ENCODE measurements at places on chromosomes 2 and 18.

DNA sequence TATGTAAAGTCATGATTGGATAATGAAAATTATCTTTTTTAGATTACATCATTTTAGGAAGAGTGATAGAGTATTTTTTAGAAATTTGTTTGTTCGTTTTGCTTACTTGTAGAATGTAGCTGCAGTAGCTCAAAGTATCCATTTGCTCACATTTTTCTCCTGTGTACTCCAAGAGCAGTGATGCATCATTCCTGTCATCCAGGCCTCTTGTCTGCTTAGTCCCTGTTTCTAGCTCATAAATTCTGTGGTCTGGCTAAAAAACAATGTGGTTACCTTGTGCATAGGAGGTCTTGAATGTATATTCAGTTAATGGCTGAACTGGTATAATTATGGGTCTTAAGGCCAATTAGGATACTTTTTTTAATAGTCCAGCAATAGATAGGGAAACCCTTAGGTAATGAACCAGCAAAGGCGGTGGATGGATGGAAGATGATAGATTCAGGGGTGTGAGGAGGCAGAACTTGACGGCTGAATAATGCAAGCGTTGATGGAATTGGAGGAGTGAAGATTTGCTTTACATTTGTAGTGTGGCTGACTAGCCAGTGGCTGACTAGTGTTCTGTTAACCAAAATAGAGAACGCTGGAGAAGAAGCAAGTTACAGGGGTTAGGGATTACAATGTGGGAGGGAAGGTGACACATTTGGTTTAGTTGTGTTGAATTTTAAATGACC, 145.0 kb downstream of the ZNF407 start:
- DNase-seq = no peak

DNA sequence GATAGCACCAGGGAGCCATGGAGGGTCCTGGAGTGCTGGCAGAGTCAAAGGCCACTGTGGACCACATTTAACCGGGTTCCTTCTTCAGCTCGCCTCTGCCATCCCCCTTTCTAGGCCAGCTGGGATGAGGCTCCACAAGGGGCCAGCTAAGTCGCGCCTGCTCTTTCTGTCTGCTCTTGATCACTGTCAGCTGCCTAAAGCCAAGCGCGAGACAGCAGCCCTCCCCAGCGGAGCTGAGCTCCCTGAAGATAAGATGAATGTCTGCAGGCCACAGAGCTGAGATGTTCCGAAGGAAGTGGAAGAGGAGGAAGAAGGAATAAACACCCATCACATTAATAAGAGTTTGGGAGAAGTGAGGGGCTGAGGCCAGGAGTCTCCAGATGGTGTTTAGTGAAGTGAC, 99.6 kb downstream of the CELF4 start:
- DNase-seq = no peak

GRCh38 chr18:63440881-63441280, 18.6 kb upstream of the VPS4B start:
- no peak for DNase-seq

- no peak for DNase-seq
Measured at GRCh38 chr2:52970642-52971041, 797.0 kb upstream of the CHAC2 start.

- no peak for DNase-seq
Measured at GRCh38 chr2:156615836-156616322, 179.7 kb downstream of the GPD2 start.

- no peak for DNase-seq
Measured at GRCh38 chr2:50397992-50398765, 633.8 kb downstream of the NRXN1 start.

DNA sequence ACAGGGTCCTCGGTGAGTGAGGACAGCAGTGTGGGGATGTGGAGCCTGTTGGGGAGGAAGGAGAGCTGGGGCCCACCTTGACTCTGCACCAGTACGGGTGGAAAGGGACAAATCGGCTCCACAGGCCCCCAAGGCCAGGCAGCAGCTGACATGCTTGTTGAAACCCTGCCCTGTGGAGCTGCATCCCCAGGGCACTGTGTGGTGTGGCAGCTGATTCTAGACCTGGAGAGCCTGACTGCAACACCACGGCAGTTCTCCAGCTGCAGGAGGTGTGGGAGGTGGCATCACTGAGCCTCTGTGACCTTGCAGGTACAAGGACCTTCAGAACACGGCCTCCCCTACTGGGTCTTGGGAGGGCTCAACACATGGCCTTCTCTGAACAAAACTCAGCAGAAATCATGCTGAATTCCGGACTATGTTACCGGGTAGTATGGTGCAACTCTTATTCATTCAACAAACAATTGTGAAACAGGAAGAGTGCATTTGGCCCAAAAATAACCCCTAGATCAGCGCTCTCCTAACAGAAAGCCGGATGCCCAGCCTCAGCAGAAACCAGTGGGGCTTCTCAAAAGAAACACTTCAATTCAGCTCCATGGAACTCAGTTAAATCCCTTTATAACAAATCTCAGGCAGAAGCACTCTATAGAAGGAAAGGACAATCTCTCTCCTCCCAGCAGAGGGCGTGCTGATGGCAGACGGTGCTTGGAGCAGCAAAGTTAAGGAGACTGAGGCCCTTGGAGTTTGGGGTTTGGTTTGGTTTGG, 104.4 kb upstream of the SALL3 start:
- DNase-seq = peak; percentile 23

DNA sequence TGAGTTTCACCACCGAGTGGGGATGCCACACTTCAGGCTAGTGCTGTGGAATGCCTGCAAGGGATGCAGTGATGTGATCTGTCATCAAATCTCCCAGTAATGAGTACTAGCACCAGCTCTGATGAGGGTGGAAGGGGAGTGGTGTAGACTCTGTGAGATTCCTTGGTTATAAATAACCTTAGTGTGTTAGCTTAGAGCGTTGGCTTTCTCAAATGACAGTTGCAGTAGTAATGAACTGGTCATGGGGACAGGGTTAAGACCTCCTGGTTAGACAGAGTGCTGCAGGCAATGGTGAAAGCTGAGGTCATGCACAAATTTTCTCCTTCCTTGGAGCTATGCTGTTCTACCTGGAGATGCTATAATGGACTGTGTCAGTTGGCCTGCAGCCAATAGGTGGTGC, 1063.4 kb upstream of the CRIM1 start:
- DNase-seq = no peak

GRCh38 chr2:1784986-1785617, 40.8 kb upstream of the PXDN start:
- DNase-seq = no peak

- no peak for DNase-seq
Measured at GRCh38 chr2:201546576-201546975, 95.0 kb downstream of the STRADB start.

DNA sequence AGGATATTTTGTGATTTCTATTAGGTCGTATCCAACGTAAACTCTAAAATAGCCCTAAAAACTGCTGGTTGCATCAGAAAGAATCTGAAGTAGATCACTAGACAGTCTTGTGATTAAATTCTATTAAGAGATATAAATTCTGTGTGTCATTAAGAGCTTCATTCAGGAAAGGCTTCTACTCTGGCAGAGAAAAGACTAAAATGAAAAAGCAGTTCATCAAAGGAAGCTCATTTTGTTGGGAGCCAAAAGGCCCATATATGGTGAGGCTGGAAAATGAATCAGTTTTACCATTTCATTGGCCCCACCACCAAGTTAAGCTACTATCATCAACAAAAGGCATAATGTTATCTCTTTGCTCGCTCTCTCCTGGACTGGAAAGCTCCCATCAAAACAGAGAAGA, 261.1 kb downstream of the SATB2 start:
- DNase-seq = no peak

DNA sequence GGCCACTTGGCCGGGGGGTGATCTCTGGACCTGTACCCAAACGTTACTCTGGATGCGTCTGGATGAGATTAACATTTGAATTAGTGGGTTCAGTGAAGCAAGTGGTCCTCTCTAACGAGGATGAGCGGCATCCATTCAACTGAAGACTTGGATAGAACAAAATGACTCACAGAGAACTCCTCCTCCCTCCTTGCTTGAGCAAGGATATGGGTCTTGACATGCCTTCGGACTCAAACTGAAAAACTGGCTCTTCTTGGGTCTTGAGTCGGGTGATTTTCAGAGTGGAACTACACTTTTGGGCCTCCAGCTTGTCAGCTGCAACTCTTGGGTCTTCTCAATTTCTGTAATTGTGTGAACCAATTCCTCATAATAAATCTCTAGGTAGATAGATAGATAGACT, 47.2 kb downstream of the NETO1 start:
- no peak for DNase-seq

GRCh38 chr2:104378853-104379374, 475.0 kb upstream of the POU3F3 start:
- DNase-seq = peak; percentile 1

GRCh38 chr2:72096181-72096580, 51.5 kb downstream of the CYP26B1 start:
- DNase-seq = no peak

GRCh38 chr2:241617431-241618154, 19.4 kb downstream of the THAP4 start:
- peak; percentile 59 for DNase-seq

GRCh38 chr2:143175438-143175837, 46.2 kb downstream of the ARHGAP15 start:
- peak; percentile 52 for DNase-seq

- DNase-seq = no peak
Measured at GRCh38 chr2:46655551-46656436, 176.4 kb downstream of the TMEM247 start.

- DNase-seq = peak; percentile 2
Measured at GRCh38 chr18:22846088-22846683, 86.9 kb upstream of the RBBP8 start.

DNA sequence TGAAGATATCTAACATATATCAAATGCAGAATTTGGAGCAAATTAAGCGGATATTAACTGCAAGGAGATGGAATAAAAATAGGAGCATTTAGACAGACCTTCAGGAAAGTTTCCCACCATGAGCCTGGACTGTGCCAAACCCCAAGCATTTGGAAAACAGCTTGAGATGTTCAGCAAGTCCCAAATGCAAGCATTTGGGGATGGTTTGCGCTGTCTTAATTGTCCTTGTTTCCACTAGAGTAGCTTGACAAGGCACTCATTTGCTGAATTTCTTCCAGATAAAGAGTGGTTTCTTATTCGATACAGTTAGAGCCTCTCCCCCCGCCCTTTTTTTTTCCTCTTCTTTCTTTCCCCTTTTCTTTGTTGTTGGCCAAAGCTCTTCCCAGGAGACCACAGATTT, 77.1 kb upstream of the CDC42EP3 start:
- DNase-seq = no peak

GRCh38 chr2:132438691-132439090, 22.1 kb downstream of the GPR39 start:
- no peak for DNase-seq

DNA sequence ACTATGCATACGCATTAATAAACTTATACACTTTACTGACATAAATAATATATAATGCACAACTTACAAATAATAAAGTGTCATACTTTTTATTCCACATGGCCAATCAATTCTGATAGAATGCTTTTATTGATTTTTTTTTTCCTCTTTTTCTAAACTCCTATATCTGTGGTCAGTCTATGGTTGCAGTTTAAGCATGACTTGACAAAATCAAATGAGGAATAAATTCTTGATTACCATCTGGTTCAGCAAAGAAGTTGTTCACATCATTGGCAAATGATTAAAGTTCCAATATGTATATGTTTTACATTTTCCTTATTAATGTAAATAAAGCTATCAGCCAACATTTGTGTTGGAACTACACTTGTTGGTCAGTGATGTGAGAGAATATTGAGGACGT, 83.5 kb downstream of the EML6 start:
- no peak for DNase-seq

GRCh38 chr2:52698408-52698807, 1069.2 kb upstream of the CHAC2 start:
- DNase-seq = no peak

DNA sequence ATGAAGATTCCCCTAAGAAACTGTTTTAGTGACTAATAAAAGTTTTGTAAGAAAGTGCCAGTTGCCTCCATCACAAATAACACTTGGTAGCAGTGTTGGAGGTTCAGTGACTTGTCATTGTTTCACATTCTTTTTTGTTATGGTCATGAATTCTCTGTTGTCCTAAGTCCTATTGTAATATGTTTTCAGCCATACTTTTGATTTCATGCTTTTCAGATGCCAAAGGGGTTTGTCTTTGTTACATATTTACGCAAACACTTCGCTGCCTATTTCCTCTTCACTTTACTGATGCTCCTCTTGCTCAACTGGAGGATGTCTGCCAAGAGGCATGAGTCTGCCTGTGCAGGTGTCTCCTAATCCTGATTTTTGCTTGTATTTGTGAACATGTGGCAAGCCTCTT, 66.6 kb downstream of the PHLPP1 start:
- no peak for DNase-seq

DNA sequence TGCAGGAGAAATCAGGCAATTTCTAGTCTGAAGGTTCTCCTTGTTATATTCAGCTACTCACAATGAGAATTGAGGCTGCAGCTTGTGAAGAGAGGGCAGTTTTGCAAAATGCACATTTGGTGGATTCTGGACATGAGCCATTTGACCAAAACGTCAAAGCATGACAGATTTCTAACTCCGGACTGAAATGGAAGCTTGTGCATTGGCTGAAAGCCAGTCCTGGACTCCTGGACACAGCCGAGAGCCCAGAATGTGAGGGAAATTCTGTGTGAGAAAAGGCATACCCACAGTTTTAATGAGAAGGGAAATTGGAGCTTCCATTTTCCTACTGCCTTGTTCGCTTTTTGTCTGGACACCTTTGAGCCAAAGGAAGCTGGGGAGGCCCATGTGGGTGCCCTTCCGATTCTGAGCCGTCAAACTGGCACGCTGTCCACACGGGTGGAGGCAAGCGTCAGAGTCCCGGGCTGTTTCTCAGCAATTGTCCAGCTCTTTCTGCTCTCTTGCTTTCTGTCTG, 23.7 kb upstream of the ROCK2 start:
- DNase-seq = no peak

- no peak for DNase-seq
Measured at GRCh38 chr2:216315802-216316603, 56.3 kb downstream of the MARCHF4 start.

GRCh38 chr18:50651334-50651733, 91.4 kb downstream of the MAPK4 start:
- no peak for DNase-seq

DNA sequence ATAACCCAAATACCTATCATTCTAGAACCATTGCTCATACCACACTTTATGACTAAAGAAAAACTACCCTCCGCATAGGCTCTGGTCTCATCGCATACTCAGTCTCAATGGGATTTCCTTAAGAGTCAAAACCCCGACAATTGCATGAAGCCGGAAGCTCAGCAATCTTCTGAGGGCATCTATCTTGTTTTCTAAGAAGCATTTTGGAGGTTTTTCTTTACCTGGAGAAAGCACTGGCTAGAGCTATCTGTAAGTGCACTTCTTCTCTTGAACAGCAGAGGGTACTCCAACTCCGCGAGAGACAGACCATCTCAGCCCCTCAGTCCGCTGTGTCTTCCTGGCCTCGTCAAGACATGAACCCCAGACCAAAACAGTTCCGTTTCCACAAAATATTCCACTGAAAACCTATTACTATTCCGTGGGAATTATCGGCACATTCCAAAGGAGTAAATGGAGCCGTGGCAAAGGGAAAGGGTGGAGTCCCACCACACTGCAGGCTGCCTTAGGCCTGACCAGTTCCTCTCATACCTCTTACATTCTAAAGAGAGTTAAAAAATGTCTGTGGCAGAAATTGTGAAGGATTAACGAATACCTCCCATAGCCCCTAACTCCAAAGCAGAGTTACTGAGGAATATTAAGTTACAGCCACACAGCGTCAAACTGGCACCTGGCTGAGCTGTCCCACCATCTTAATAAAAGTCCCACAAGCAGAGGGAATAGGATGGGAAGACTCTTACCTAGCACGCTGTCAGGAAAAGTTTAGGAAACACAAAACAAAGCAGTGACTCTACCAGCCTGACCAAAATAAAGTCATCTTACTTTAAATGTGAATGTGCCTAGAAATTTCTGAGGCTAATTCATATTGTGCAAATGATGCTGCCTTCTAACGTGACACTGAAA, 325.6 kb upstream of the VRK2 start:
- DNase-seq = peak; percentile 22

GRCh38 chr2:64957109-64957903, 31.9 kb upstream of the SLC1A4 start:
- DNase-seq = no peak

All from CD4-positive, alpha-beta T cell treated with Interleukin-2 at 100 ng/mL for 4 hours (primary cell).